ENCODE measurements at places on chromosomes 7 and 10.

GRCh38 chr10:3702569-3702968 is 82.4 kb downstream of the KLF6 start:
- DNase-seq: no peak

GRCh38 chr10:102150970-102151773 is 1.0 kb upstream of the NOLC1 start:
- no peak for DNase-seq

DNA sequence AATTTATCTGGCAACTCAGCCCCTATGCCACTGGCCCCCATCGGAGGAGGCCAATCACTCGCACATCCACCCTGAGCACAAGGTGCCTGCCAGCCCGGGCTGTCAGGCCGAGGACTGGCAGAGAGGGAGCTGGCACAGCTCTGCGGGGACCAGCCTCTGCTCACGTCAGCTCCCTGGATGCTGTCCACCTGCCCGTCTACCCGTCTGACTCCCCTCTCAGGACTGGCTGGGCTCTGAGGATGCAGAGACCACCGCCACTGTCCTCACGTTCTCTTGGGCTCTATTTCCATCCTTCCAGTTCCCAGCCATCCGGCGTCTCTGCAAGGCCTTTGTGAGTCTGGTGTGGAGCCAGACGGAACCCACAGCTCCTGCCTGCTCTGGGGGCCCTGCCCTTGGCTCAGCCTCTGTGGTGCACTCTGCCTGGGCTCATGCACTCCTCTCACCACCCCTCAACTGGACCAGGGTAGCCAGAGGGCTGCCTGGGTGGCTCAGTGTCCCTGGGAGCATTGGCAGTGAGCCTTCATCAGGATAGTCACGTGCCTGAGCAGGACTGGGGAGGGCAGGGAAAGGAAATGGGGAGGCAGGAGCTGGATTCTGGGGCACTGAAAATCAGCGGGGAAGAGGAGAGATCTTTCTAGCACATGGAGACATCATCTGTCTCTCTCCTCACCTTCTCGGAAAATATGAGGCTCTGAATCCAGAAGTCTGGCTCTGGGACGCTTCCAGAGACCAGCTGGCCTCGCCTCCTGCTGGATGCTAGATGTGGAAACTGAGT is 38.0 kb upstream of the PCBD1 start:
- no peak for DNase-seq

- DNase-seq: no peak
Observed at GRCh38 chr7:152911922-152912321, 152.4 kb downstream of the ACTR3B start.

DNA sequence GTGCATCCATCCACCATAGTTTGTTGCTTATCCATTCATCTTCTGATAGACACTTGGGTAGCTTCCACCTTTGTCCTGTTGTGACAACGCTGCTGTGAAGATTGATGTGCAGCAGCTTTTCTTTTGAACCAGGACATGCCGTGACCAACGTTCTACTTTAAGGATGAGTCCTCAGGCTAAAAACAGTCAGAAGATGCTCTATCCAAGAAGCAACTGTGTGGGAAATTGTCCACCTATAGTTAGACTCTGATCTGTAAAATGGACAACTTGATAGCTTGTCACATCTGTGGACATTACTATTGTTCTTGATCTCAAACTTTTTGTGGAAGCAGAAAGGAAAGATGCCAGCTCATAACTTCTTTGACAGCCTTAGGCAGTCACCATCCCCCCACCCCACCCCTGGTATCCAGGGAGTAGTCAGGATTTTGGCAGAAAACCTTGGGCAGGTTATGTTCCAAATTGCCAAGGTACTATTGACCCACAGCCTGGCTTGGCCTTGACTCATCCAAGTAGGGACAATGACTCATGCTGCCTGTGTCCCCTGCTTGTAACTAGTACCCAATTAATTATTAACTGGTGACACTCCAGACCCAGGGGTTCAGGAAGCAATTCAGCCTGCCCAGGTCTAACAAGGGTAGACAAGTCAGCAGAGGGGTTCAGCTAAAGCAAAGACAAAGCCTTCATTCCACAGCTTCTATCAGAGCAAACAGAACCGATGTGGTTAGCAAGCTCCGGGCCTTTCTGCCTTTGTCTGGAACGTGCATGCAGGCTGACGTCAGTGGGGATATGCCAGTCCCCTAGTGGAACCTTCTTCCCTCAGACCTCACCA is 99.6 kb upstream of the ANLN start:
- DNase-seq: peak; percentile 47

- no peak for DNase-seq
Observed at GRCh38 chr7:118075936-118076335, 108.0 kb upstream of the LSM8 start.

DNA sequence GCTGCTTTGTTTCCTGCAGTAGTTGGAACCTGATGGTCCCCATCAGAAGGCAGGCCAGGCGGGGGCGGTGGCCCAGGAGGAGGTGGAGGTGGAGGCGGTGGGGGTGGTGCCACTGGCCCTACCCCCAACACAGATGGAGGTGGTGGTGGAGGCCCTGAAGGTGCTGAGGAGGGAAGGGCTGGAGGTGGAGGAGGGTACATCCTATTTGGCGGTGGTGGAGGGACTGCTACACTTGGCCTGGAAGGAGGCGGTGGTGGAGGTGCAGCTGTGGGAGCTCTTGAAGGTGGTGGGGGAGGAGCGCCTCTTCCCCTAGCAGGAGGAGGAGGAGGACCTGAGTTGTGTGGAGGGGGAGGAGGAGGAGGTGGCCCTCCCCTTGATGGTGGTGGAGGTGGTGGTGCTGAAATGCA is 36.8 kb downstream of the LMOD2 start:
- DNase-seq: no peak

GRCh38 chr7:130452951-130453350 is 12.1 kb upstream of the CEP41 start:
- DNase-seq: no peak

- DNase-seq: no peak
Observed at GRCh38 chr7:107108793-107109371, 59.9 kb upstream of the HBP1 start.

DNA sequence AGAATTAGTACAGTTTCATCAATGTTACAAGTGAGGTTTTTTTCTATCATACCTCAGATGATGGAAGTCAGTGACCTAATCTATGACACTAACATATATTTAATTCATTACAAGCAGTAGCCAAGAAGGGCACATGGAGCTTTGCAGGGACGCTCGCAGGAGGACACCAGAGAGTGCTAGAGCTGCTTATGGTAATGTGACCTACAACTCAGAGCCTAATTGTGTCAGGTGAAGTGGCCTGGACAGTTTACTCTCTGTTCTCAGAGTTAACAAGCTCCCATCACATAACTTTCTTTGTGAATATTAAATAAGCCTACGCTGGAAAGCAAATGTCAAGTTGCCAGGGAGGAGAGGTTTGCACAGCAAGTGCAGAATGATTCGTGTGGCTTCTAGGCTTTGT is 11.6 kb upstream of the CNNM2 start:
- DNase-seq: no peak

DNA sequence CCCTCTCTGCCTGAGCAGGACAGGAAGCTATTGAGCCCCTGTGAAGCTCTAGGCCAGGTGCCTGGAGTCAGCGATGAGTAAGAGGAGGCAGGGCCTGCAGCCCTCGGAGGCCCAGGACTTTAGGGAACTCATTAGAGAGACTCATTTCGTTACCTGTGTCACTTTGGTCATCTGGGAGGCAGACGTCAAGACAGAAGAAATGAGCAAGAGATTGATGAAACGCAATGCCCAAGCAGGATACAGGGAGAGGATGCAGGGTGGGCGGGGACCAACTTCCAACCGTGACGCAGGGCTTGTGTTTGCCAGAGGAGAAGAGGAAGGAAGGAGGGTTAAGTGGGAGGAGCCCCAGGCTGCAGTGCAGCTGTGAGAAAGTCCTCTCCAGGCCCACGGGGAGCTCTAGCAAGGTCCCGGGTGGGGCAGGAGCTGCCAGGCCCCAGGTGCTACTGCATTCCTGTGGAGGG is 26.4 kb upstream of the GNA12 start:
- no peak for DNase-seq

GRCh38 chr7:3146571-3147226 is 103.0 kb upstream of the CARD11 start:
- no peak for DNase-seq

- DNase-seq: no peak
Observed at GRCh38 chr10:50423448-50423847, 172.1 kb upstream of the ASAH2 start.

GRCh38 chr7:71439321-71439720 is 307.4 kb downstream of the GALNT17 start:
- no peak for DNase-seq

- no peak for DNase-seq
Observed at GRCh38 chr7:15330943-15331342, 230.9 kb downstream of the AGMO start.

- DNase-seq: no peak
Observed at GRCh38 chr10:9786101-9786500, 1231.6 kb upstream of the CELF2 start.

Data from thoracic aorta (tissue), 2 donors.